DMS153 (cell line): ENCODE measurements at places on chromosomes 12 and 14.

DNA sequence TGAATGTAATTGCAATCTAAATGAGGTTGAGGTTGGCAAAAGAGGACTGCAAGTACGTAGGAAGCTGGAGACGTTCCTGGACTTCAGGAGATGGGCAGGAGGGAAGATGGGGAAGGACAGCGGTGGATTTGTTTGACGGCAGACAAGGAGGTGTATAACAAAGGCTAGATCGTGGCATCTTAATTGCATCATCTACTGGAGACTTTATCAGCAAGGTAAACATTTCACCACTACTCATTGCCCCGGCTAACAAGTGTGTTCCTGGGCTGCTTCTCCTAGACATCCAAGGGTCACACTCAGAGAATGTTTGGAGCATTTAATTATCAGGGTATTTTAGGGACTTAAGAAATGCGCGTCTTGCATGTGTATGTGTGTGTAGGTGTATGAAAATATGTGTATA is 128.5 kb downstream of the KCNK10 start:
- no peak for DNase-seq

- DNase-seq: no peak
These were observed 151.5 kb downstream of the ATXN7L3B start for GRCh38 chr12:74689071-74689655.

DNA sequence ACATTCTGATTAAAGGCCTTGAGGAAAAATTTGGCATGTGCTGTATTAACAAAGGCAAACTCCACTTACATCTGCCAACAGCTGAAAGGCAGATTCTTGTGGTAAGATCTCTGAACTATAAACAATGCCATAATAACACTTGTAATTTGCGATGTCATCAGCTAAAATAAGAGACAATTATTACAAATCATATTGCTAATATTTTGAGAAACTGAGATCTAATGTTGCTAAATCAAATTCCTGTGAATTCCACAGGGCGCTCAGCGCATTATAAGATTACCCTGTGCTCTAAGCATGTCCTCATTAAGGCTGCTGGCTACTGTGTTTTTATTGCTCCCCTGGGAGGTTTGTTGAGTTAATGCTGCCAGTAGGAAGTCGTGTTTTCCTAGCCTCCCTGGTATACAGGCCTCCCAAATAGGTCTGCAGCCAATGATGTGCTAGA is 244.8 kb downstream of the DACT1 start:
- DNase-seq: peak; percentile 82

GRCh38 chr12:5581616-5582015 is 149.7 kb downstream of the NTF3 start:
- DNase-seq: no peak

DNA sequence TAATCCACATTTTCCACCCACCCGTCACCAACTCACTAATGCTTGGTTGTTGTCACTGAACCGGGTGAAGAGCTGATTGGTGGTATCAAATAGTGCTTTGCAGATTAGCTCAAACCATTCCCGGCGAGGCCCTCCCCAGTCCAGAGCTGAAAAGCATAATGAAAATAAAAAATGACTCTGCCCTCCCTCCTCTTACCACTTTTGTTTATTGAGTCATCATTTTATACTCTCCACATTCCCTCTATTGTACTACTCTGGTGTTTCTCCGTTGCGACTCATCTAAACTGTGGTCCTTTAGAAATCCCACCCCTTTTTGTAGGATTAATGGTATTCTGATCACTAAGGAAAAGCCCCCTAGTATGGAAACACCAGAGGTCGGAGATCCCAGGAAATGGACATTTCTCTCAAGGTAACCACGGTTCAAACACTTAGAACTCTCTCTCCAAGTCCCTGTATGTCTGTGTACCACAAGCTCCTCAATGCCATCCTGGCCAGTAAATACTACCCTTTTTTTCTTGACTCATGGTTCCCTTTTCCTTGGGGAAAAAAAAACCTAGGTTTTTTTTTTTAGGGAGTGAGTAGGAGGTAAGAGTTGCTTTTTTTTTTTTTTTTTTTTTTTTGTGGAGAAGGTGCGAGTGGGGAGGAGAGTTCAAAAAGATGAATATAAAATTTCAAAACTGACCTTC is 42.0 kb downstream of the AREL1 start:
- DNase-seq: no peak

- no peak for DNase-seq
These were observed 5.4 kb upstream of the AMHR2 start for GRCh38 chr12:53418221-53418620.

DNA sequence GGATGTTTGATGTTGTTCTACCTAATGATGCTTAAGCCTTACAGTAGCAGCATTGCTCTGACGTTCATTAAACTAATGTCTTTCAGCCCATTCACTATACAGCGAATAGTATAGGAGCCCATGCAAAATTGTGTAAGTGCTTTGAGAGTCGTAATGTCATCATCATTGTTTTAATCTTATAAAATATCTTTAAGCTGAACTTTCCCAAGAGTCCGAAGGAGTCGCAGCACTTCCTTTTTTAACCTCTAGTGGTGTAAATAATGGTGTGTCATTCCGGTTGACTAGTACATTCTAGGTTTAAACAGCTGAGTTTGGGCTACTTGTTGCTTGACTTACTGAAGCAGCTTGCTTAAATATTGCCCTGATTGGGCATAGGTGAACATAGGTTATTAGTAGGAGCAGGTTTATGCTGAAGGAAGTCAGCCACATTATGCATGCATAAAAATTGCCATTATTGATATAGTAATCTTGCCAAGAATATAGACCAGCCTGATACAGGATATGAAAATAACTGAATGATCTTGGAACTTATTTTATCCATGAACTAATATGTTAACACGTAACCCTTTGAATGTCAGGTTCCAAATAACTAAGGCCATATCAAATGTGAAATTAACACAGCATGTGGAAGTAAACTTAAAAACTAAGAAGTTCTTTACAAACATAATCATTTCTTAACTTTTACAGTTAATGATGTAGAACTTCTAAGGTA is 2.6 kb downstream of the WNK1 start:
- no peak for DNase-seq

DNA sequence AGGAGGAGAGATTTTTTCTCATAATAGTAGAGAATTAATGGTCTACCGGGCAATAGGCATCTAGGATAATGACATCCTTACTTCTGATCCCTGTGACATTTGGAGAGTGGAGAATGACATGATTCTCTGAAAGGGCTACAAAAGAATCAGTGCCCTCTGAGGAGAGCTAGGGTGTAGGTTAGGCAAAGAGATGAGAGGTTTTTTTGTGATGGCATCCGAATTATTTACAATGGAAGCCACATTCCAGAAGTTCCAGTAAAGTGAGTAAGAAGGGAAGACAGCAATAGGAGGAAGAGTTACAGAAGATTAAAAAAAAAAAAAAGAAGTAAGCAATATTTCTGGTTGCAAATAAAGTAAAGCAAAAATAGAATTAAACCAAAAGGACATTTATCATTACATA is 478.0 kb downstream of the RMST start:
- DNase-seq: no peak

- no peak for DNase-seq
These were observed 50.8 kb downstream of the VCPKMT start for GRCh38 chr14:50065583-50065982.

DNA sequence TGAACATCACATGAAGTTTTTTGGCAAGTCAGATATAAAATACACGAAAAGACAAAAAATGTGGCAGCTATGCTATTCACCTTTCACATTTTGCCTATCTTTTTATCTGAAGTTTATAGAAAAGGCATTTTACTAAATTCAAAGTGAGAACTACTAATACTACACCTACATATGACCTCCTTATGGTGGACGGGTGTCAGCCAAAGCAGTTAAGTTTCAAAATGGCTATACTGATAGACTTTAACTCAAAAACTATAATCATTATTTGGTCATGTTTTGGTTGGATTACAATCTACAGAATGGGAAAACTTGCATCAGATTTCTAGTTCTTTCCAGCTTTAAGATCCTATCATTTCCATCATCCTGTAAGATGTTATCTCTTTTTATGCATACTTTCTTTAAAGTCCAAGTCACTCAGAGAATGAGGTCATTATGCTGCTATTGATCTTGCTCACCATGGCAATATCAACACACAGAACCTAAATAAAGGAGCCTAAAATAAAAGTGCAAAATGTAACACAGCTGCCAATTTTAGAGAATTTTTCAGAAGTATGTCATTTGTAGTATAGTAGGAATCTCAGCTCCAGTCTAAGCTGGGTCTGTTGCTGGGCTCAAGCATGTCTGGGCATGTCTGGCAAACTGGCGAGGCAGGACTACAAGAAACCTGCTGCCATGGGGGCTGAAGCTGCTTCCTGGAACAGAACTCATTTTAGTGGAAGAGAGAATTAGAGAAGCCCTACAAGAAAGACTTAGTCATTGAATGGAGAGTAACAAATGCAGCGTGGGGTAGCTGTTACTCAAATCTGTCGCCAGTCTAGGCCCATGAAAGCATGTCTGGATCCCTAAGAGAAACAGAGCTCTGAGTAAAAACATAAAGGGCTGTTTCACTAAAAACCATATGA is 7.6 kb upstream of the AEBP2 start:
- DNase-seq: peak; percentile 26

- DNase-seq: no peak
These were observed 4.4 kb upstream of the NID2 start for GRCh38 chr14:52073251-52073650.

DNA sequence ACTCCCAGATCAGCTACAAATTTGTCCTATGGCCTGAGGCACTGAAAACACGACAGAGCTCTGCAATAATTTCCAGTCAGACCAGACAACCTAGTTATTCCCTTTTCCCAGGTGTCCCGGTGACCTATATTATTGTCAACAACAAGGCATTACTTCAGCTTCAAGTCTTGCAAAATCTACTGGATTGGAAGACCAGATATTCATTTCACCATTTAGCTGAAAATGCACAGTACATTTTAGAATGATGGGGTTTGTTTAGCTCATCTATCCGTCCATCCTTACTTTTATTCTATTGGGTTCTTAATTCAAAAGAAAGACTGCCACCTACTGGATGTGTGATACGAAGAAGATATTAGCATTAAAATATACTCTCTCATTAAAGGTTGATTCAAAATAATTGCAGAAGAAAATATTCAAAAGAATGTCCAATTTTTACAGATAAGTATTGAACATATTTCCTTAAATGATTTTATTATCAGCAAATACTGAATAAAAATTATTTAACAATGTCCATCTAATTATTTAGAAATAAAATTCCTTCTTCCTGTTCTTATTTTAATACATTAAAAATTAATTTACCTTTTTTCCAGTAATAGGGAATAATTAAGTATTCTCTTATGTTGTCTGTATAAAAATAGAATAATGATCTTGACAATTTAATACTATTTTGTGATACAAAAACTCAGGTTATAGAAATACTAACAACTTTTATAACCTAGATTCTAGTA is 244.9 kb upstream of the LRIG3 start:
- no peak for DNase-seq

DNA sequence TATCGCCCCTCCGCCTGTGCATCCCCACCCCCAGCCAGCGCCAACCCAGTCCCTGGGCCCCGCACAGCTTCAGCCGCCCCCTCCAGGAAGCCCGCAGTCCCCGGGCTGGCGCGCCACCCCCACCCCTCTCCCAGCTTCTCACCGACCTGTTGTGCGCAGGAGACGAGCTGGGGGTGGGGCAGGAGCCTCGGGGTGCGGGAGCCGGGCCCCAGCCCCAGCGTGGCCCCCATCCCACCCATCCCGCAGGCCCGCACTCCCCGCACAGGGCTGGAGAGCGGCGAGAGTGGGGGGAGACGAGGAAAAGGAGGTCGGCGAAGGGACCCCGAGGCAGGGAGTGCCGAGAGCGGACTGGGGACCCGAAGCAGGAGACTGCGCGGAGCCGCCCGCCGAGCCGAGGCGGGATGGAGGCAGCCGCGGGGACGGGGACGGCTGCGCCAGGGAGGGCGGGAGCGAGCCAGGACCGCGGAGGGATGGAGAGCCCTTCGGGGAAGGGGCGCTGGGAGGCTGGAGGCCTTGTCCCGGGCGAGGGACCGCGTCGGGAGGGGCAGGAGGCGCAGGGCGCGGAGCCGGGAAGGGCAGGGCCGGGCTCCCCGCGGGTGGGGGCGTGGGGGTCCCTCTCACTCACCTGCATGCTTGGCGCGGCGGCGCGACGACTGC is 498 bp downstream of the PIANP start:
- DNase-seq: no peak

DNA sequence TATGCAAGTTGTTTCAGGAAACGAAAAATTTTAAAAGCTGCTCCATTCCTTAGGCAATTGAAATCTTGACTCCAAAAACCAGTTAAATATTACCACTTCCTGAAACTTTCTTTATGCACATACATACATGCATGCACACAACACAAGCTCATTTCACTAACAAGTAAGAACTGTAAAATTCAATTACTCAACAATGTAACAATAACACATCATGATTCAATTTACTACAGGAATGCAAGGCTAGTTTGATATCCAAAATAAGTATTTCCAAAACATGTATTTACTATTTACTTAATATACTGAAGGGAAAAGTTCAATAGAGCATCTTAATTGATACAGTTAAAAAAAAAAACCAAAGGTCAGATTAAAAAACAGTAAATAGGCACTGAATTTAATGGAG is 19.6 kb downstream of the NAP1L1 start:
- no peak for DNase-seq

DNA sequence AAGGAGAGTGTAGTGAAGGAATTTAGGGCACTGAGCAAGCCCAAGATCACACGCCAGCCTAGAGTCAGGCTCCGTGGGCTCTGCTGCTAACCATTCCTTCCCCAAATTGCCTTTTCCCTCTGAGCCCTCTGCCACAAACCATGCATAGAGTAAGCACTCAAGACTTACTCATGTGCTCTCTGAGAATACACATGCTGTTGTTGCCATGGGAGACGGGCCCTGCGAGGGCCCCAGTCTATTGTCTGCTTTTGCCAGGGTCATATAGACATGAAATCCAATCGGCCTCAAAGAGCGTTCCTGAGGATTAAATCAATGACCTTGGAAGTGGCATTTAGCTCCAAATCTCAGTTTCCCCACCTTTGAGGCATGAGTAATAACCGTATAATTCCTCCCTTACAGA is 48.7 kb upstream of the WSCD2 start:
- DNase-seq: peak; percentile 27

DNA sequence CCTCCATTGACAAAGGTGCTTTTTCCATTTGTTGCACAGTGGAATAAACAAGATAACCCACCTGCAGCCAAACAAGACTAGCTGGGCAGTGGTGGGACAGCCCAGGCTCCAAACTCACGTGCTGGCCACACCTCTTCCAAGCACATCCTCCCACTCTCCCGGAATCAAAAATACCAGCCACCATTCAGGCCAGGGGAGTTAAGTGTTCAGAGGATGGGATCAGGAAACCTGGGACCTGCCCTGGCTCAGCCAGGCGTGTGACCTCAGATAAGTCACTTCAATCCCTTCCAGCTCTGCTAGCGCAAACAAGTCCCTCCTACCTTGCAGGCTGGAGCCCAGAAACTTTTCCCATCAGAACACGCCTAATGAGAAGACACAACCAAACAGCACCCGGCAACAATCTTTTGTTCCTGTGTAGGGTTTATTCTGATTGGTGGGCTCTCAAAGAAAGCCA is 43.3 kb downstream of the ACTN1 start:
- DNase-seq: no peak
